Activated CD4-positive, alpha-beta memory T cell treated with anti-CD3 and anti-CD28 coated beads for 36 hours (primary cell): ENCODE measurements at places on chromosomes 3 and 15. TPM values are rescaled to one million over a fixed set of nuclear protein-coding genes. Genes with fewer than 3 reads are reported as not detected.
A peak's percentile ranks its signal among the peaks of the same experiment; 100 is the strongest.

DNA sequence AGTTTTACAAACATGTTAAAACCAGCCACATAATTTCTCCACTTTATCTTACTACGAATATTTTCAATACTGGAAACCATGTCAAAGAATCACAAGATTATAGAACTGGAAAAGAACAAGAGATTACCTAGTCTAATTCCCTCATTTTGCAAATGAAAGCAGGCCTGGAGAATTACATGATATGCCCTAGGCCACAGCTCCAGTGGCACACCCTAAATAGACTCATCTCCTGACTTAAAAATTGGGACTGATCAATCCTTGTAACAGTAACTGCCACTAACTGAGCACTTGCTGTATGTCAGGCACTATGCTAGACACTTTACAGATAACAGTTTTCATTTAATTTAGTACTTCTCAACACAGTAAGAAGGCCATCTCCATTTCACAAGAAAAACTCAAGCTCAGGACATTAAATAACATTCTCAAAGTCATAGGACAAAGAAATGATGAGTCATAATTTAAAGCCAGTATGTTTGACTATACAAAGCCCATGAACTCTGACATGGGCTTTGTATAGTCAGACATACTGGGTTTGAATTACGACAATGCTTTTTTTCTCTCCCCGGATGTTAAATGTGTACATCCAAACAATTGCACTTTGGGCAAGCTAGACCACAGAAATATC lies 9.4 kb downstream of the IGSF11 start:
- no peak overlapping the region for H3K4me3 ChIP-seq
- no peak overlapping the region for H3K27ac ChIP-seq
- DNase-seq: no peak
- peaks cover 1% of the 10 kb centered on the region for H3K27me3 ChIP-seq

DNA sequence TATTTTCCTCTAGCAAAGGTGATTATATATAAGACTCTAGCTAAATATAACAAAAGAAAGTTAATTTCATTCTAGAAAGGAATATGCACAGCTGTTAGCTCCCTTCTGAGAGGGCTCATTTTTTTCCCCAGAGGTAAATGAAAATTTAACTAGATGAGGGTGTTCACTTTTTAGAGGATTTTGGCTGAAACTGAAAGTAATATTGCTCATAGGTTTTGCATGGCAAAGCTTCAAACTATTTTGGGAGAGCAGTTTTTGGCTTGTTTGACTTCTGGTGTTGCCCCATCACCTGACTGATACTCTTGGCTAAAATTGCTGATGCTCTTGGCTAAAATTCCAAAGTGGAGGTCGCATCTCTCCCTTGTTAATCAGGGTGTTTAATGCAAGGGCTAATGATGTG lies 311.9 kb downstream of the EDEM1 start:
- H3K27ac ChIP-seq: no peak overlapping the region
- H3K4me3 ChIP-seq: no peak overlapping the region
- no peaks in the 10 kb centered on the region for H3K27me3 ChIP-seq
- H3K4me1 ChIP-seq: no peaks in the 10 kb centered on the region
- H3K36me3 ChIP-seq: no peaks in the 10 kb centered on the region
- no peak for DNase-seq

- H3K27me3 ChIP-seq: peaks cover 13% of the 10 kb centered on the region
- DNase-seq: peak; percentile 35
- H3K4me3 ChIP-seq: no peak overlapping the region
- H3K36me3 ChIP-seq: peaks cover 3% of the 10 kb centered on the region
- peaks cover 37% of the 10 kb centered on the region for H3K4me1 ChIP-seq
These were observed 49.5 kb upstream of the SEC13 start for GRCh38 chr3:10370429-10370828.

DNA sequence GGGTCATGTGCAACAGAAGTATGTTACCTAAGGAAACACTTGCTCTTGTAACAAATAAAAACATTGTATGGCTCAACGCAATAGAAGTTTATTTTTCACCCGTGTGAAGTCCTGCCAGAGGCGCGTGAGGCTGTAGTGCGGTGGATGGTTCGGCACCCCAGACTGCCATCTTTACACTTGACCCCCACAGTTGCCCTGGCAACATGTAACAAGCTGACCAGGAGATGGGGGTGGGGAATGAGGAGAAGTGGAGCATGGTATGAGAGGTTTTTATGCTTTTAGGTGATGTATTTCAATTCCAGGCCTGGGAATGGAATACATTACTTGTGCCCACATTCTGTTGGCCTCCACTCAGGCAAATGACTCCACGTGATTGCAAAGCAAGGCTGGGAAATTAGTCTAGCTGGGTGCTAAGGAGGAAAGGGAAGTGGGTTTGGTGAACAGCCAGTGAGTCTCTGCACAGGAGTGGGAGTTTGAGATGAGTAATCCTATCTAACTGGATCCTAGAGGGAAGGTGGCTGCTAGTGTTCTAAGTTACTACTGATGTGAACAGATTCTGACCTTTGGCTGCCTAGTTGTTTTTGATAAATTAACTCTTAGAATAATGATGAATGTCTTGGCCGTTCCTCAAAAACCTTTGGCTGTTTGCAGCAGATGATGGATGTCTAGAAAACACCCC lies 33.8 kb upstream of the GREM1 start:
- H3K27ac ChIP-seq: no peak overlapping the region
- H3K4me1 ChIP-seq: no peaks in the 10 kb centered on the region
- no peak overlapping the region for H3K4me3 ChIP-seq
- H3K27me3 ChIP-seq: no peaks in the 10 kb centered on the region
- no peak for DNase-seq

DNA sequence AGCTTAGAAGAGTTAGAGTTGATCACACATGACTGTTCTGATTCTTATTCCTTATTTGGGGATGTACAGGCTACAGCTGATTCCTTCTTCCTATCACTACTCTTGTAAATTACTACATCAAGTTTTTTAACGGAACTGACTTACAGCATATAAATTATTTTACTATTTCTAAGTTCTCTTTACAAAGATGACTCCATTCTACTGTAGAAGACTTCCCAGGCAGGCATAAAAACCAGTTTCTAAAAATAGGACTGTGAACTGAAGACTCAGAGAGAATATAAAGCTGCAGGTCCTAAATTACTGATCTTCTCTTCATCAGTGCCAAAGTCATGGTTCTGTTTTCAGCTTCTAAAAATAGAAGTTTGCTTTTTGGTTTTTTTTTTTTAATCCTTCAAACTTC lies 38.9 kb downstream of the ANO10 start:
- H3K4me1 ChIP-seq: peaks cover 10% of the 10 kb centered on the region
- H3K27ac ChIP-seq: no peak overlapping the region
- DNase-seq: no peak
- H3K27me3 ChIP-seq: no peaks in the 10 kb centered on the region

DNA sequence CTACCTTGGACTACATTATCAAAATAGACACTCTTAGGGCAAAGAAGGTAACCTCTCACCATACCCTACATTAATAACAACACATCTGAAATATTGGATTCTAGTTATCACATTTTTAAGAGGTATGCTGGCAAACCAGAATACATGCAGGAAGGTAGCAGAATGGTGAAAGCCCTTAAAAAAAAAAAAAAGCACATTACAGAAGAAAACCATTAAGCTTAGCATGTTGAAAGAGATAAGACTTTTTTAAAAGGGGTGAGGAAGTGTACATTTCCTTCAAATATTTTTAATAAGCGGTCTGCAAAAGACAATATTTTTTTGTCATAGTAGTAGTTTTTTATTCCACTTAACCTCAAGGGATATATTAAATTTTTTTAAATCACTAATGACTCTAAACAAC lies 46.5 kb upstream of the WDR5B start:
- H3K4me1 ChIP-seq: peaks cover 8% of the 10 kb centered on the region
- no peak overlapping the region for H3K27ac ChIP-seq
- H3K4me3 ChIP-seq: no peak overlapping the region
- peaks cover 34% of the 10 kb centered on the region for H3K36me3 ChIP-seq
- DNase-seq: no peak

DNA sequence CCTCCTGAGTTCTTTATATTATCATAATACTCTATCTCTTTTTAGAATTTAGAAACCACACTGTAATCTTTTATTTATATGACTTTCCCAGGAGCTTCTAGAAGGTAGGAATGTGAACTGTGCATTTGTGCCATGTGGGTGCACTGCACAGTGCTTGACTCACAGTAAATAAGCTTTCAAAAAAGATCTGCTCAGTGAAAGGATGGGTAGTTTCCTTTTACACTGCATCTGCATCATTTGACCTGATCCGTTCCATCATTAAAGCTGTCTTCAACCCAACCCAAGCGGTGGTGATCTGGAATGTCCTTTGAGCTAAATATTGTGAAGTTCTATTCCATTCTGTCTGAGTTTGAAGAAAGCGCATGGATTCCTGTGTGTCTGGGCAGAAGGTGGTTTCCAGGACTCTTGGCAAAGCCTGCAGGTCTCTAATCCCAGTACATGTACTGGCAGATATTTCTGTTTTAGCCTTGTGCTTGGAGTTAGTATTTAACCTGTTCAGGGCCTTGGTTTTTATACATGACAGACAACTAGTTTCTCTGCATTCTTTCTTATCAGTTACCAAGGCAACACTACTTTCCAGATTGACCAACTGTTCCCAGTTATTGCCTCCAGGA lies 96.7 kb downstream of the DHX30 start:
- H3K4me1 ChIP-seq: peaks cover 3% of the 10 kb centered on the region
- no peak for DNase-seq
- peaks cover 2% of the 10 kb centered on the region for H3K36me3 ChIP-seq
- no peak overlapping the region for H3K4me3 ChIP-seq

GRCh38 chr3:113084777-113085176 lies 94.0 kb downstream of the GTPBP8 start:
- peaks cover 12% of the 10 kb centered on the region for H3K36me3 ChIP-seq
- H3K27ac ChIP-seq: no peak overlapping the region
- no peaks in the 10 kb centered on the region for H3K27me3 ChIP-seq
- peaks cover 4% of the 10 kb centered on the region for H3K4me1 ChIP-seq
- no peak for DNase-seq
- no peak overlapping the region for H3K4me3 ChIP-seq

DNA sequence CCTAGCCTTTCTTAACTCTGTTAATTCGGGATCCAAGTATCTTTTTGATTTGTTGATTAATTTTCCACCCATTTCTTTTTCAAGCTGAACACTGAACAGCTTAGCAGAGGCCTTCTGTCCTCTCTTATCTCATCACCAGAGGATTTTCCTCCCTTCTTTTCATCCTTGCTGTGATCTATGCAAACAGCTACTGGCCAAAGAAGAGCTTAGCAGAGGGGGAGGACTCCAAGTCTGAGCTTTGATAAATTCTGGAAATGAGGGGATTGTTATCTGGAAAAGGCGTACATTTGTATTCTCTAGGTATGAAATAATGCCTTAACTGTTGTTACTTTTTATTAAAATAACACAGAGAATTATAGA lies 13.4 kb downstream of the DZIP3 start:
- no peak overlapping the region for H3K4me3 ChIP-seq
- no peak overlapping the region for H3K27ac ChIP-seq
- H3K36me3 ChIP-seq: peaks cover 3% of the 10 kb centered on the region
- no peaks in the 10 kb centered on the region for H3K27me3 ChIP-seq
- peaks cover 44% of the 10 kb centered on the region for H3K4me1 ChIP-seq

SEC22C gene
- 47.0 TPM for total RNA-seq

KIF23 gene
- 55.6 TPM for total RNA-seq

SUSD5 gene
- total RNA-seq: not detected

LRRC3B gene
- not detected for total RNA-seq

LRTM1 gene
- not detected for total RNA-seq

TRH gene
- not detected for total RNA-seq

INKA1 gene
- total RNA-seq: 1.2 TPM

FANCD2OS gene
- total RNA-seq: not detected

DOCK3 gene
- 2.7 TPM for total RNA-seq

SLITRK3 gene
- not detected for total RNA-seq

MOBP gene
- not detected for total RNA-seq

CFAP92 gene
- total RNA-seq: not detected

CSPG4 gene
- not detected for total RNA-seq

RBMS3 gene
- total RNA-seq: 1.6 TPM

NANOGP8 gene
- total RNA-seq: not detected
